HL-60 (cell line): ENCODE measurements at places on chromosomes 3 and 15.

GRCh38 chr15:72690938-72691337, 4.9 kb downstream of the BBS4 start:
- DNase-seq, result no peak

GRCh38 chr3:55090291-55090690, 162.4 kb upstream of the LRTM1 start:
- no peak for DNase-seq

DNA sequence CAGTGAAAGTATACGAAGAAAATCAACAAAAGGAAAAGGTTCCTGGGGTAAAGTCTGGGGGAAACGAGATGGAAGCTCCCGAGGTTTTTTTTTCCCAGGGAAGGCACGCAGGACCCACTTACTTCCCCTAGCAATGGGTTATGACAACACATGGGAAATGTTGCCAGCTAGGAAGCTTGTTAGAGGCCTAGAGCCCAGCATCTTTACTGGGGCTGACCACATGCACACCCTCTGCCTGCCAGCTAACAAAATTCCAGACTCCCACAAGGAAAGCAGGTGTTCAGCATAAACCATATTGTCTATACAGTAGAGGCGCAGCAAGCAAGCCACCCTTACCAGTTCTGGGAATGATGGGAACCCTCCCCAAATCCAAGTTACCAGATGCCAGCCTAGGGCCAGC, 258.8 kb upstream of the NR2E3 start:
- DNase-seq, result no peak

DNA sequence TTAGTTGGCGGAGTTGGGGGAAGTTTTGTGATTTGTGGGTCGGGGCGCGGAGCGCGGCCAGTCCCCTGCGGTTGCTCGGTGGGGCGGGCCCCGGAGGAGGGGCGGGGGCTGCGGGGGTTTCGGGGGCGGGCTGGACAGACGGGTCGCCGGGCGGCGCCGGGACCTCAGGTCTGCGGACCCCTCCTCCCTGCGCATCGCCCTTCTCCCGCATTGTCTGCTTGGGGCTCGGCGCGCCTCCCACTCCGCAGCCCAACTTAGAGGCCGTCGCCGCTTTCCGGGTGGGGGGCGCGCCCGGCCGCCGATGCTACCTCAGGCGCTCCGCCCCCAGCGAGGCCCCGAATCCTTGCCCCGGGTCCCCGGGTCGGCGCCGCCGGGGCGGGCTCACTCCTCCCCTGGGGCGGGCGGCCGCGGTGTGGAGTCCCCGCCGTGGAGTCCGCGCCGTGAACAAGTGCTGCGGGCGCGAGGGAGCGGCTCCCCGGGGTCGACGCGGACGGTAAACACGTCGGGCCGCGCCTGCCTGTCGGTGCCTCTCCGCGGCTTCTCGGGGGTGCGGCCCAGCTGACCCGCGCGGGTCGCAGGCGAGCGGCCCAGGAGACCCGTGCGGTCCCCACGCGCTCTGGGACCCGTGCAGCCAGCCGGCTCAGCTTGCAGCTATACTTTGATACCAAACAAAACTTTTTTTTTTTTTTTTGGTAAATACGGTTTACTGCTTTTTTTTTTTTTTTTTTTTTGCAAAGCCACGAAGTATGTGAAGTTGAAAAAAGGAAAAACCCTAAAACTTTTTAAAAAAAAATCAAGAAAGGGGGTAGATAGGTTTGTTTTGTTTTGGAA, 624 bp downstream of the AKAP13 start:
- DNase-seq, result no peak

DNA sequence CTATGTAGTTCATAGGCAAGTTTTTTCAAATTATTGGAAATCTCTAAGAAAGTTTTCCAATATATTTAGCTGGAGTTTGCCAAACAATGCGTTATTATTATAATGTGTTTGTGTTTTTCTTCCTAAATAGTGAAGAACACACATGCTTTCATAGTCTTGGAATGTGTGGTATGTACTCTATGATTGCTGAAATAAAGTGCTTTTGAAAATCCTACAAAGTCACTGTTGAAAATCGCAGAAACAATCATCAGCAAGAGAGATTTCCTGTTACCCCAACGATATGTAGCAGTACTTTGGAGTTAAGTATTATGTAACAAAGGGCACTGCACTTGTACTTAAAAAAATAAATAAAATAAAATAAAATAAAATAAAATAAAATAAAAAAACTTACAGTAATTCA, 796.2 kb downstream of the NAALADL2 start:
- DNase-seq, result no peak

DNA sequence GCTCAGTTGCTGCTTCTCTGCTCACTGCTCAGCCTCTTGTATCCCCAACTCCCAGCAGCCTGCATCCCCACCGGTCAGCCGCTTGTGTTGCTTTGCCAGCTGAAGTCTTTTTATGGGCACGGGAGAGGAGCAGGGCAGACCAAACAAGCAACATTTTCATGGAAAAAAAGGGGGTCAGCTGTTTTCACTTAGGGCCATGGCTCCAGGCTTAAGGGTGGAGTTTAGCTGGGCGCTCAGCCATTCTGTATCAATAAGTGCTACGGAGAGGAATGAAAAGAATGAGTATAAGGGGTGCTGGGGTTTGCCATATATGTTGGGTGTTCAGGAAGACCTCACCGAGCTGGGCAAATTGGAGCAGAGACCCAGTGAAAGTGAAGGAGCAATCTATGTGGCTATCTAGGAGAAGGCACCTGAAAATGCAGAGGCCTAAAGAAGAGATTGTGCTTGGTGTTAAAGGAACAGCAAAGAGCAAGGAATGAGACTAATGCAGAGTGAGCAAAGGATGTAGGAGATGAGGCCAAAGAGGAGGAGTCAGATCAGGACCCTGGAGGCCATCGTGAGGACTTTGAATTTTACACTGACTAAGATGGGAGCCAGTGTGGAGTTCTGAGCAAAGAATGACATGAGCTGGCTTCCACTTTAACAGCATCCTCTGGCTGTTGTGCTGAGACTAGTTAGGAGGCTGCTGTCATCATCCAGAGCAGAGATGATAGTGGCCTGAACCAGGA, 16.6 kb upstream of the IREB2 start:
- DNase-seq, result no peak

DNA sequence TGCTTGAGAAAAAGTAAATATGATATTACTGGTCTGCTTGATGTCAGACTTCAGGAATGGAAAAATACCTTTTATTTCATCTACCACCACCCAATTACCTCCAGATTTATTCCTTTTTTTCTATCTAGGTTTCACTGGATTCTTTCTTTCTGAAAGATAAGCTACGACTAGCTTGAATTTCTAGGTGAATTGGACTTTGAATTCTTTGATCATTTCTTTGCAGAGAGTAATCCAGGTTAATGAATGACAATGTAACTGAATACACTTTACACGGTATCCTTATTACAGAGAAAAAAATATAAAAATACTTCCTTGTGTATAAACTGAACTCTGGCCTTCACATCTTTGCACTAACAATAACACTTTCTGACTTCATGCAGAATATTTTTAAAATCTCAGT, 59.5 kb upstream of the TRPC1 start:
- DNase-seq, result no peak

- DNase-seq, result no peak
Observed at GRCh38 chr3:141086188-141086587, 35.0 kb downstream of the SPSB4 start.

- DNase-seq, result no peak
Observed at GRCh38 chr15:60799885-60800284, 320.9 kb upstream of the ICE2 start.

DNA sequence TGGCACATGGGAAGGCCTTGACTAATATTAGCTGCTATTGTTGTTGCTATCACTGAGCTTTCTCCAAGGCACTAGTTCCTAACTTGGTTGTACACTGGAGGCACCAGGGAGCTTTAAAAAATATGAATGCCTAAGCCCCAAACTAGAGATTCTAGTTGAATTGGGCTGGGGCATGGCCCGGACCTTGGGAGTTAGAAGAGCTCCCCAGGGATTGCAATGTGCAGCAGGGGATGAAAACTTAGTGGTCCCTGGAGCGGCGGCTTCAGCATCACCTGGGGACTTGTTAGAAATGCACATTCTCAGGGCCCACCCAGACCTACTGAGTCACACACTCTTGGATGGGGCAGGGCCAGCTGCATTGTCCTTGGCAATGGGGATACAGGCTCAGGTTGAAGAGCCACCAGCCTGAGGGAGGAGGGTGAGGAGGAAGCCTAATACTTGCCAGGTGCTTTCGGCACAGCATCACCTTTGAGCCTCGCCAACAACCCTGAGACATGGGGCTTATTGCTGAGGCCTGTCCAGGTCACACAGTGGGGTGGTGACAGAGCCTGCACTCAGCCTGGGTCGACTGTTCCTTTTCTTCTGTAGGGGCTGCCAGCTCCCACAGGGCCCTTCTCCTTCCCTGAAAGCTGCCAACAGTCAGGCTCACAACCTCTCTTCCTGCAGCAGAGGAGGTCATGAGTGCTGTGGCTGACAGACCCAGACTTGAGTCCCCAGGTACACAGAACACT, 84.5 kb downstream of the ATP2B2 start:
- no peak for DNase-seq

- no peak for DNase-seq
Observed at GRCh38 chr3:13543253-13543652, 5.7 kb upstream of the FBLN2 start.

DNA sequence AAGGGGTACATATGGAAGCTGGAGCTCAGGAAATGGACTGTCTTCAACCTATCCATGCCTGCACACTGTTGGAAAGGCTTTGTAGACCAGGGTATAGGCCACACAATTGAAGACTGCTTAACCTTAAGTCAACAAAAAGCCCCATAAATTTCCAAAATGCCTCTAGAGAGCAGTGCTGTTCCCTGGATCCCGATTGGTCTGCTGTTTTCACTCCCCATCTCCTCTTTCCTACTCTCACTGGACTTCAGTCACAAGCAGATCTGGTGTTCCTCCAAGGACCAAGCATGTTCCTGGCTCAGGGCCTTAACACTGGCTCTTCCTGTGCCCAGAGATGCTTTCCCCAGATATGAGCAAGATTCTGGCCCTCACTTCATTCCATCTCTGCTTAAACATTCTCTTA, 22.8 kb upstream of the LRRC34 start:
- no peak for DNase-seq

- no peak for DNase-seq
Observed at GRCh38 chr15:68330901-68331300, 53.4 kb downstream of the FEM1B start.

DNA sequence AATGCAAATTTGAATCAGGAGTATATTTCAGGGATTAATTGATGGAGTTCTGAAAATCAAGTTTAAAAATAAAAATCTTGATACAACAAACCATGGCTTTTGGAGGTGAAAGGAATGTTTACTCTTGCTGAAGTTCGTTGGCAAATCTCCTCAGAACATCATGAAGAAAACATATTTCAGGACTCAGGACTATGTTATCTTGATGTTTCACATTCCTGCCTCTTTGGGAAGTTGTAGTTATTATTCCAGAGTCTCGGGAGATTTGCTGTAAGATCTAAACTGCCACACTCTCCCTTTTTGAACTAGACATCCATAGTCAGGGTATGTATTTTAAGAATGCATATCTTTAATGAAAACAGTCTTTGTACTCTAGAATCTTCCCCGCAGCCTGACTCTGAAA, 271.2 kb downstream of the RBMS3 start:
- no peak for DNase-seq

GRCh38 chr3:30170681-30171438, 435.5 kb upstream of the TGFBR2 start:
- DNase-seq, result no peak

GRCh38 chr3:15942462-15942861, 144.7 kb upstream of the ANKRD28 start:
- DNase-seq, result no peak

GRCh38 chr3:137572931-137573330, 191.2 kb upstream of the SOX14 start:
- no peak for DNase-seq

DNA sequence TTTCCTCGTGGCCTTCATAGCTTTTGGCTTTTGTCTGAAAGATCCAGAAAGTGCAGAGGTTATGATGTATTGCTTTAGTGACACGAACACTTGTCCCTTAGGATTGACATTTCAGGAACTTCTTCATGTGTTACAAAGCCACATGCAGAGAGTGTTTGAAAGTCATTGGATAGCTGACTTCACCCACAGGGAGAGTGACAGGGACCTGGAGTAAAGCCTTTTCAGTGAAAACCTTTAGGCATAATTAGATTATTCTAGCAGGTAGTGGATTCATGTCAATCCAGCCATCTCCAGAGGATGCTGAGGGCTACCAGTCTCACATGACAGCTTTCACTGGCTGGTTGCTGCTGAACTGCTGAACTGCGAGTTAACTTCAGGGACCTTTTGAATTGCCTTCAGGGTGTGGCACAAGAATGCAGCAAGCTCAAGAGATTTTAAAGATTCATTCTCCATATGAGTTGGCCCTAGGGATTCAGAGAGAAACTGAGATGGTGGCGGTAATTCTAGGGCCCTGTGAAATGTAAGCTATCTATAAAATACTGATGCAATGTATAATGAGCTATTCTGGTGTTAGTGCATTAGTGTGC, 267.0 kb upstream of the GOLIM4 start:
- no peak for DNase-seq

DNA sequence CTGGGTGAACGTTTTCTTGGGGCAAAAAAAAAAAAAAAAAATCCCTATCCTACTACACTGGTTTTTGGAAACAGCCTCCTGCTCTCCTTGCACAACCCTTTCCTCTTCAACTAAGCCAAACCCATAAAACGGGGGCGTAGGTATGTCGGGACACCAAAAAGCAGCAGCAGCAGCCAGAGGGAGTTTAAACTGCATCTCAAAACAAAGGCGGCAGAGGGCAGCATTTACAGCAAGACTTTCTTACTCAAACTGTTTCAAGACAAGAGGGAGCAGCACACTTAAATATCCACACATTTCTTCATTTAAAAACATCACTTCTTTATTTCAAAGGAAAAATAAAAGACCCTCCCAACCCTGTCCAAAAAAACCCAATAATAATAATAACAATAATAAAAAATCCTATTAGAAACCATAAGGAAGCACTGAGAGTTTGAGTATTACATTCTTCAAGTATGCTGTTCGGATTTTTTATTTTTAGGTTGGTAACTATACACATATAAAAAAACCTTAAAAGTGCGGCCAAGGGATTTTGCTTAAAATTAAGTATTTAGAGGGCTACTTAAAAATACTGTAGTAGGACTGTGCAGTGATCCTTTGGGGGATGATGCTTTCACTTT, 43.9 kb upstream of the PLXND1 start:
- peak; percentile 62 for DNase-seq

DNA sequence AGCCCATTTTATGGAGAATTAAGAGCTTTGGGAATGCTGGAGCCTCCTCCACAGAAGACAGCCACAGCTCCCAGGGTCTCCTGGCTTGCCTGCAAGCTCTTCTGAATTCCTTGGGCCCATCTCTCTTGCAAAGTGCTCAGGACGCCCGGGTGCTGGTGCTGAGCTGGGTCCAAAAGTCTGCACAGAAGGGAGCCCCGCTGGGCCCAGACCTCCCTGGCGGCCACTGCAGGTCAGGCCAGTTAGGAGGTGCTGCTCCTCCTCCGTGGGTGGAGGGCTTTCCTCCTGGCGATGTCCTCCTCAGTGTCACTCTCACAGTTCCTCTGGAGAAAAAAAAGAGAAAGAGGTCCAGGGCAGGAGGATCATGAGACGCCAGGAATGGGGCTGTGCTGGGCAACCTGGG, 74.5 kb upstream of the HERC1 start:
- DNase-seq, result no peak

- no peak for DNase-seq
Observed at GRCh38 chr3:112617285-112617684, 23.7 kb downstream of the CCDC80 start.
